ENCODE measurements at places on chromosomes 2 and 18. TPM values are rescaled to one million over a fixed set of nuclear protein-coding genes. Genes with fewer than 3 reads are reported as not detected.

Gene SERPINB11
- polyA plus RNA-seq: not detected

Gene DNAJC5G
- polyA plus RNA-seq: 0.34 TPM

Gene DQX1
- polyA plus RNA-seq: 0.25 TPM

Gene NT5C1B
- not detected for polyA plus RNA-seq

Gene MBOAT2
- 71.3 TPM for polyA plus RNA-seq

Gene HJURP
- polyA plus RNA-seq: 7.5 TPM

Gene C1QL2
- polyA plus RNA-seq: not detected

Gene LCLAT1
- polyA plus RNA-seq: 8.5 TPM

Gene LINC00305
- polyA plus RNA-seq: not detected

Gene NEURL3
- 0.22 TPM for polyA plus RNA-seq

Gene OTOS
- polyA plus RNA-seq: not detected

Gene CD226
- polyA plus RNA-seq: 0.89 TPM

Gene NEU2
- not detected for polyA plus RNA-seq

Gene ANAPC1
- 18.1 TPM for polyA plus RNA-seq

Gene MARS2
- polyA plus RNA-seq: 3.9 TPM

Gene STARD6
- polyA plus RNA-seq: not detected

Gene TTC32
- polyA plus RNA-seq: 15.1 TPM

Gene CNDP1
- 0.31 TPM for polyA plus RNA-seq
